ENCODE measurements at places on chromosomes 7 and 10.

GRCh38 chr10:114489521-114490310, 85.4 kb upstream of the AFAP1L2 start:
- DNase-seq = no peak

GRCh38 chr10:6788231-6788630, 208.2 kb upstream of the PRKCQ start:
- no peak for DNase-seq

- no peak for DNase-seq
Measured at GRCh38 chr10:14761372-14761771, 13.3 kb downstream of the FAM107B start.

DNA sequence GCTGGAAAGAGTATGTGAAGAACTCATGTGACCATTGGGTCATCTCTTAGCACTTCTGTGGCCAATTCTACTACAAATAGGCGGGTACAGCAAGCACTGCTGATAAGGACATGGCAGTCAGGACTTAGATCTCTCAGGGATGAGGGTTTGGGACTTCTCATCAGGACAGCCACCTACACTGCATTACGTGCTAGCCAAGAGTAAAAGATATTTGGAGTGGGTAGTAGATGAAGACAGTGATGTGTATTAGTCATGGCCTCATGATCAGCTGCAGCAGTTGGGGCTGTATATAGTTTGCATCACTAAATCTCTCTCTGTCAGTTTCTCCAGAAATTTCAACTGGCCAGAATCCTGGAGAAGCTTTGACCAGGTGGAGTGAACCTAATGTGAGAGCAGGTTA, 9.2 kb downstream of the TAS2R60 start:
- no peak for DNase-seq

DNA sequence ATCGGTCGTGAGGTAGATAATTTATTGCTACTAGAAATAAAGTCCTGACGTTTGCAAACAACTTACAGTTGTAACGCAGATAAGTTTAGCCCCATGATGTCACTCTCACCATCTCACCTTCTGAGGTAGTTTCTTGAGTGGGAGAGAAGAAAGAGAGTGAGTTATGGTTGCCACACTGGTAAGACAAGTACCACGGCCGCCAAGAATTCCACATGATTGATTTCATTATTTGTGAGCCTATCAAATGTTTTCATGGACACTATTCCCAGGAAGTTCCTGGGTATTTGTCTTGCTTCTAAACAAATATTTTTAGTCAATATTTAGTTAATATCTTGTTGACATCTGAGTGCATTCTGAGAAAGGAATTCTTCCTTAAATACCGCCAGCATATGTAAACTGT, 339.4 kb upstream of the KIAA1217 start:
- DNase-seq = no peak

DNA sequence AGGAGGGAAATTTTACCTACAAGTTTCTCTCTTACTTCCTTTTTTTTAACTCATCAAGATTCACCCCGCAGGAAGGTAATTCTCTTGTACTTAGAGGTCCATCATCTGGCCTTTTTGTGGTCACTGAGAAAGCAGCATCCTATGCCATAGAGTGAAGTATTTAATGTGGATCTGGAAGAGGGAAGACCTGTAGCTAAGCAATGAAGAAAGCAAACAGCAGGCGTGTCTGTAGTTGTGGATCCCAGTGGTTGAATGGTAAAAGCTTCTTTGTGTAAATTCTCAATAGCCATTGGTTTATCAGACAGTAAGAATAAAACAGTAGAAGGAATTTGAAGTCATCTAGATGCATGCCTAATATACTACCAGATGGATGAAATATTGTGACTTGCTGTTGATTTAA, 196.4 kb downstream of the ANKRD7 start:
- DNase-seq = no peak

DNA sequence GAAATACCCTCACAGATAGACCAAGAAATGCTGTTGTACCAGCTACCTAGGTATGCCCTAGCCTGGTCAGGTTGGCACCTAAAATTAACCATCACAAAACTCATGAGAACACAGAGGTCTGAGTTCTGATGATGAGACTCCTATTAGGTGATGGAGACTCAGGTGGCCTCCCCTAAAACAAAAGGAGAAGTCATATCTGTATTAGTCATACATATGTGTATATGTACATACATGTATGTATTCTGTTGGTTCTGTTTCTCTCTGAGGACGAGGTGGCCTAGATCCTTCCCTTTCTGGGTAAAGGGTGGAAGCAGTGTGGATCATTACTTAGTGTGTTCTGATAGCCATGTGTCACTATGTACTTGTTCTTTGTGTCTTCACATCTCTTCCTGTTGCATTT, 207.2 kb upstream of the PRSS1 start:
- DNase-seq = no peak

- no peak for DNase-seq
Measured at GRCh38 chr10:116538456-116538855, 7.3 kb upstream of the PNLIP start.

- DNase-seq = no peak
Measured at GRCh38 chr7:45176091-45176490, 18.5 kb downstream of the RAMP3 start.

- no peak for DNase-seq
Measured at GRCh38 chr7:155071121-155071651, 1.1 kb downstream of the HTR5A start.

DNA sequence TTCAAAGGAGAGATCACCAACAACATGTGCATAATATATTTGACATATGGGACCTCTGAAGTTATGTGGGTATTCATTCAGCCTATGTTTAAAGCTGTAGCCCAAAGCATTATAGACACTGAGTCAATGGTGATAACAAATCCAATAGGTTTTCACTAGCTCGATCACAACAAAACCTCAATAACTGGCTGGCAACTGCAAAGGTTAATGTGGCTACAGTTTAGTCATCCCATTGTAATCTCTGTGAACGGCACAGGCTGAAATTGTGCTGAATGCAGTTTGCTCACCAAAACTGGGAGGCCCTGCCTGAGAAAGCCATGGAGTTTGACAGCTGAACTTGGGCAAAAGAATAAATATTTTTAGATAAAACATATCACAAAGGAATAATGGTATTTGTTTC, 152.4 kb upstream of the ADO start:
- DNase-seq = no peak

DNA sequence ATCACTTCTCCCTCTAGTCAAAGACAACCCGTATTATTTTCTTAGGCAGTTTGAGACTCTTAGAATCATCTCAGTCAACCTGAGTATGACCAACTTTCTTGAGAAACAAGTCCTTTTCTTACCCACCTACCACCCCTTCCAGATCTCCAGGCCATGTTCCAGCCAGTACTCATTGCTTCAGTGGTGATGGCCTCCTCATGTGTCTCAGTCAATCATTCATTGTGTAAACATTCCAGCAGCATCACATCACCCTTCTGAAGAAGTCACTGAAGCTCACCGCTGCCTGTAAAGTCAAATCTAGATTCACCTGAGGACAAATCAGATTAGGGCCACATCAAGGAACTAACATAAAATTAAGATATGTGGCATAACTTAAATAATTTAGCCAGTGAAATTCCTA, 467.2 kb upstream of the NRP1 start:
- no peak for DNase-seq

DNA sequence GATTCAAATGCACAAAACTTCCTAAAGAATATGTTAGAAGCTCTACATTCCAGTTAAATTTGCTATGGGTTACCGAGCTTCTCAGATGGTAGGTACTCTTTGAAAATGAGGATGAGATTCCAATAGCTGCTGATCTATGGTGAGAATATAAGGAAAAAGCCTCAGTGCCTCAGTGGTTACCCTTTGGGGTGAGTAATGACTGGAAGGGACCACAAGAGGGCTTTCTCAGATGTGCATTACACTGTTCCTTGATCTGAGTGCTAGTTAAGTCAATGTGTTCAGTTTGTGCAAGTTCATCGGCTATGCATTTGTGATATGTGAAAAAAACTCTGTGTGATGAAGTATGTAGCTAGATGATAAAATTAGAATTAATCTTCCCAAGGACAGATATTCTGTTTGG, 3.5 kb downstream of the NRCAM start:
- no peak for DNase-seq

GRCh38 chr10:29470843-29471543, 163.8 kb downstream of the SVIL start:
- DNase-seq = no peak

DNA sequence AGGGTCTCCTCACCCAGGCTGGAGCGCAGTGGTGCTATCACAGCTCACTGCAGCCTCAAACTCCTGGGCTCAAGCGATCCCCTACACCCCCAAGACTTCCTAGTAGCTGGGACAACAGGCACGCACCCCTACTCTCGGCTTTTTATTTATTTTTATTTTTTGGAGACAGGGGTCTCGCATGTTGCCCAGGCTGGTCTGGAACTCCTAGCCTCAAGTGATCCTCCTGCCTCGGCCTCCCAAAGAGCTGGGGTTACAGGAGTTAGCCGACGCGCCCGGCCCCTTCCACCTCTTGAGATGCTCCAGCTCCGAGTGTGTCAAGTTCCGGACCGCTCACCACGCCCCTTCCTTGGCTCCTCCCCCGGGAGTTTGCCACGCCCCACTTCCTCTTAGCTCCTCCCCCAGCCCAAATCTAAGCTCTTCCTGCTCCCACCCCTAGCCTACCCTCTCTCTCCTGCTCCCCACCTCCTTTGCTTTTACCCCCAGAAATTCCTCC, 6.3 kb downstream of the NAT16 start:
- DNase-seq = peak; percentile 38

GRCh38 chr10:92387289-92387940, 96.4 kb downstream of the MARCHF5 start:
- no peak for DNase-seq

- no peak for DNase-seq
Measured at GRCh38 chr10:63987212-63987611, 466.0 kb downstream of the REEP3 start.

GRCh38 chr7:159141660-159142059, 3.0 kb downstream of the VIPR2 start:
- DNase-seq = no peak

GRCh38 chr7:156100086-156100485, 287.8 kb upstream of the SHH start:
- DNase-seq = no peak

GRCh38 chr7:120190109-120190508, 82.9 kb upstream of the KCND2 start:
- no peak for DNase-seq

DNA sequence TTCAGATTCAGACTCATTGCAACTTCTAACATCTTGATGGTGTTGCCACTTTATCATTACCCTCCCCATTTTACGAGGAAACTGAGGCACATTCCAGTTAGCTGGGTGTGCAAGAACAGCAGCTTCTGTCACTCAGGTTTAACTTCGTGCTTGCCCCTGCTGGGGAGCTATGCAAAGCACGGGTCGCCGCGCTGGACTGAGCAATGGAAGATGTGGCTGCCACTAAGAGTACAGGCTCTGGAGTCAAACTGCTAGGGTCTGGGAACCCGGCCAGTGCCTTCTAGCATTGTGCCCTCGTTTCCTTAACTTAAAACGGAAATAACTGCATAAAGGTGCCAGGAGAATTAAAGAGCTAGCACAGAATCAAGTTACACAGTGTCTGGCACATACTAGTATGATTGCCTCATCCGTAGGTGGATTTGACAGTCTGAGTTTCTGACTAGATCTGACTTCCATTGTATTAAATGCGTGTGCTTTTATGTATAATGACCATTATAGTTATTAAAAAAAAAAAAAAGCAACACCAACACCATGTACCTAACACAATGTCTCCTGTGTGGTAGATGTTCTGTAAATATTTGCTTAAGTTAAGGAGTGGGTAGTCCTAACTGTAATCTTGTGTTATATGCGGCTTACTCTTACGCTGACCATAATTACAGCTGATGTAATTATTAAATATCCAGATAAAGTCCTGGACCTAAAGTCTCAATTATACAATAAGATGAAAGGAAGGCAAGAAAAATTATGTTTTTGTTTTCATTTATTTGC, 842 bp downstream of the ZNF22 start:
- peak; percentile 42 for DNase-seq

DNA sequence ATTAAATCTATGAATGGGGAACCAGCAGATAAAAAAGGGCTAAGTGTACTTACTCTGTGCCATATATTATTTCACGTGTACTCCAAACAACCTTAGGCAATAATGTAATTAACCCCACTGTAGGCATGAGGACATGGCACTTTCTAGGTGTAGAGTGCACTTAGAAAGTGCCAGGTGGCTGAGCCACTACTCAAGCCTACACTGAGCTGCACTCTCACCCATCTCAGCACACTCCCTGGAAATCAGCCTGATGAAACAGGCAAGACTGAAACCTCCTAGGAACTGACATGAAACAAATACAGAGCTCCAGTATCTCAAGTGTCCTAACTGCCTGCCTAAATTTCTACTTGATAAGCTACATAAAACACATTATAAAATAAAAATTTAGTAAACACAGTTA, 147.4 kb downstream of the KMT2E start:
- DNase-seq = no peak
